CD4-positive, alpha-beta T cell treated with Interferon alpha-2 for 1 hour (primary cell): ENCODE measurements at places on chromosomes 1 and 21.

DNA sequence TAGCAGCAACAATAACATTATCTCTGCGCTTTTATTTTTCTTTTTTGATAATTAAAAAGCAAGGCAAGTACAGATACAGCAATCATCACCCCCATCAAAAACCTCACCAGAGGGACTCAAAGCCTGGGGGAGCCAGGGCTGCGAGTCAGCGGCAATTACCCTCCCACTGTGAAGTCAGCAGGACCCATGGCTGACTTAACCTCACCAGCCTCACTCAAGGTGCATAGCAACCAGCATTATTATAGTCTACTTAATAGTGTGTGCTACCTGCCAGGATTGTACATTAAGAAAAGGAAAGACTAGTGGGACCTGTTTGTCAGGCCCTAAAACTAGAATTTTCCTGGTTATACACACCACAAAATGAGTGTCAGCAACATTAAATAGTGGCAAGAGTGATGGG lies 28.9 kb upstream of the SERBP1 start:
- no peak for DNase-seq

GRCh38 chr1:48939042-48939441 lies 162.4 kb upstream of the BEND5 start:
- DNase-seq = no peak

GRCh38 chr1:75482951-75483350 lies 128.0 kb downstream of the SLC44A5 start:
- no peak for DNase-seq

DNA sequence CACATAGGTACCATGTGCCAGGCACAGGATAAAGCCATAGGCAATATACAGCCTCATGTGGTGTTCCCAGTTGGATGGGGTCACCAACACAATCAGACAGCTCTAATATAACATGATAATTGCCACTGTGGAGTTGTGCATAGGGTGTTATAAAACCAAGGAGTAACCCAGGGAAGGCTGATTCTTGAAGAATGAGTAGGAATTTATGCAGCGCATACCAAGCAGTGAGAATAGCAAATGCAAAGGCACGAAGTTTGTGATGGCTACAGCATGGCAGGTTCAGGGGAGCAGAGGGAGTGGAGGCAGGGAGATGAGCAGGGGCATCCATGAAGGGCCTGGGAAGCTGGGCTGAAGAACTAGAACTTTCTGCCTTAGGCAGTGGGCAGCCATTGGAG lies 20.4 kb upstream of the SLC2A1 start:
- no peak for DNase-seq
